Liver (tissue), 10 donors: ENCODE measurements at places on chromosomes 5 and 9.

DNA sequence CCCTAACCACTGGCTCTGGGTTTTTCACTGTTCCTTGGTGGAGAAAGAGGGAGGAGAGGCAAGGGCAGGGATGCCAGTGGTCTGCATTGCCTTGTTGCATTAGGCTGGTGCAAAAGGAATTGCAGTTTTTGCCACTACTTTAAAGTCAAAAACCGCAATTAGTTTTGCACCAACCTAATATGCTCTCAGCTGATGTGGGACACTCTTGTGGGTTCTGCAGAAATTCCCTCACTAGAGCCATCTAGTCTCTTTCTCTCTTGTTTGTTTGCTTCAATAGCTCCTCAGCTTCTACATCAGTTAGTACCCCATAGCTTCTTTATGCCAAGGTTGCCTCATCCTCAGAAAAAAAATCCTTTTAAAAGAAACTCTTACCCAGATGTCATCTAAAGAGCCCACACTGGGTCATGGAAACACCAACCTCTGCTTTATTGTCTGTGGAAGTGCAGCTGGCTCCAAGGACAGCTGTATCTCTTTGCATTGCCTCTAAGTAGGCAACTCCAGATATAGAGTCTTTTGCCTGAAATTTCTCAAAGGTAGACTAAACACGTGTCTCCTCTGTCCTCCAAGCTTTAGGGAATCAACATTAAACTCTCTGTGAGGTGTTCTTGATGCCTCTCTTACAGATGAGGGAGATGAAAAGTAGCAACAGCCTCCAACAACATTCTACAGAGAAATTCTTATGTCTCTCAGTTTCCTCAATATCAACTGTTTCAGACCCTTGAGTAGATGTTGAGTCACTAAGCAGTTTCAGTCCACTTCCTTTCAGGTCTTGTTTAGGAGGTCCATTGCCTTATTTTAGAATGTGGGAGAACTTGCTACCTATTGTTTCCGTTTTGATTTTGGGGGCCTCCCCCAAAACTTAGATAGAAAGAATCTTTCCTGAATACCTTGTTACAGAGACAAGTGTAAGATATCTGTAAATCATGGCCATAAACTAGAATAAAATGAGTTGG is 84.9 kb upstream of the MEF2C start:
- no peak for DNase-seq

GRCh38 chr5:112844489-112844888 is 16.6 kb upstream of the SRP19 start:
- no peak for DNase-seq

GRCh38 chr5:68644971-68645370 is 429.4 kb downstream of the PIK3R1 start:
- DNase-seq = no peak

DNA sequence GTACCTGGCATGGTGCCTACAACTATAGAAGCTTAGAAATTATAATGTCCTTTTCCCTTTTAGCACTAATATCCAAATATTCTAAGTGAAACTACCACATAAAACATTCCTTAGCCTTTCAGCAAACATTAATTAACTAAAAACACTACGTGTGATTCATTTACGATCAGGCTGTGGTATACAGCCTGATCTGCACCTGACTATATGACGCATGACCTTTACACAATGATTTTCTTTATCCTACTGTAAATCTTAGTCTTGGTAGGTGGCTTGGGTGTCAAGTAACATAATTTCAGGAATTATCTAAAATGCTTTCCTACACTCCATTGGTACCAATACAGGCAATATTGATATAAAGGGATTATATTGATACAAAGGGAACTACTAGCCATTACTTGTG is 686.7 kb downstream of the DTWD2 start:
- no peak for DNase-seq

DNA sequence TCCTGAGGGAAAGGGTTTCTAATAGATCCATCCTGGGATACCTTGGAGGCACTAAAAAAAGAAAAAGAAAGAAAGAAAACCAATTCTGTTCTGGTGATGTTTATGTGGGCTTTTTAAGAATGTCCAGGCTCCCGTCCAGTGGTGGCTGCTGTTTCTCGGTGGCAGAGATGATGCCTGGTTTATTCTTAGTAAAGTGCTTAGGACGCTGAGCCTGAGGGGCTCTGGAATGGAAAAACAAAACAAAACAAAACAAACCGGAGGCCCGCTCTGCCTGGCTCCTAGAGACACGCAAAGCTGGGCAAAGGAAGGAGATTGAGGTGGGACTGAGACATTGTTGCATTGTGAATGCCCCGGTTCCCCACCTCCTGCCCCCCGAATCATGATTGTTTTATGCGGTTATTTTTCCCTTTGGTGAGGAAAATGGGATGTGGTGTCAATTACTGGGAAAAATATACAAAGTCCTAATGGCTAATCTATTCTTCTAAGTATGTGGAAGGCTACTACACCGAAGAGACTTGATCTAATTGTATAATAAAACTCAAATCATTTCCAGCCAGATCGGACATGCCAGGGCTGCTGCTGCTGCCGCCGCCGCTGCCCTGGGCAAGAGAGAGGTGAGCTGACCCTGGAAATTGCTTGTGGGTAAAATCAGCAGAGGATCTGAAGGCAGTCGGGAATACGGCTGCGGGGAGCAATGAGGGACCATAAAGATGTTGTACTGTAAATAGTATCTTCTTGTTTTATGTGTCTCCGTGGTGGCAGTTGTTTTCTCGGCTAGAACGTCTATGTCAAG is 644.9 kb downstream of the CCDC171 start:
- DNase-seq = no peak

DNA sequence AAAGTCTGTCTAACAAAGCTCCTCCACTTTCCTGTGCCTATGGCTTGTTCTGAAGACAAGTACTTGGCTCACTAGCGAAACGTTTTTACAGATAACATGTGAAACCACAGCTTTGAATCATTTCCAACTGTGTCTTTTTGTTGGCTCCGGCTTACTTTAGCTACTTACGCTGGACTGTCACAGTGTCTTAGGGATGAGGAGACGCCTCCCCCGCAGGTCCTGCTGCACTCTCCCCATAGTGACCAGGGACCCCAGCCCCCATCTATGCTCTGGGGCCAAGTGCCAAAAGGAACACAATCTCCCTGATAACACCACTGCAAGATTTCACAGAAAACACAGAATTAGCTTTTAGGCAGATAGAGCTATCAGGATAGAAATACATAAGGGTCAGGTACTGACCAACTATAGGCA is 219.1 kb downstream of the ADAMTS6 start:
- DNase-seq = no peak

DNA sequence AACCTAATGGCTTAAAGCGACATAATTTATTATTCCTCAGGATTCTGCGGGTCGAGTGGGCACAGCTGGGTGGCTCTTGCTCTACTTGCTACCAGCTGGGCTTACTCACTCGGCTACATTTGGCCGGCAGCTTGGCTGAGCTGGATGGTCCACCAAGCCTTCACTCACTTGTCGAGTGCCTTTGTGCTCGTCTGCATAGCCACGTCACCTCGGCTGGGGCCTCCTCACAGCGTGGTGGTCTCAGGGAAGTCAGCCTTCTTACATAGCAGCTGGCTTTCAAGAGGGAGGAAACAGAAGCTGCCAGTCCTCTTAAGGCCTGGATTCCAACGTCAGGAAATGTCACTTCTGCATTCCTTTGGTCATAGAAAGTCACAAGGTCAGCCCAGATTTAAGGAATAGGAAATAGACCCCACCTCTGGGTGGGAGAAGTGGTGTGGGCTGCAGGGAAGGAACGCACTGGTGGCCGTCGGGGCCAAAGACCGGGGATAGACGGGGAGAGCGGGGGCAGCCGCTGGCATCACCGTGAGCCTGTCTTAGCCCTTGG is 75.1 kb upstream of the RUFY1 start:
- no peak for DNase-seq

GRCh38 chr9:5455181-5455580 is 4.8 kb downstream of the CD274 start:
- DNase-seq = no peak

- DNase-seq = no peak
These were observed 826 bp downstream of the GPRIN1 start for GRCh38 chr5:176608937-176609723.

DNA sequence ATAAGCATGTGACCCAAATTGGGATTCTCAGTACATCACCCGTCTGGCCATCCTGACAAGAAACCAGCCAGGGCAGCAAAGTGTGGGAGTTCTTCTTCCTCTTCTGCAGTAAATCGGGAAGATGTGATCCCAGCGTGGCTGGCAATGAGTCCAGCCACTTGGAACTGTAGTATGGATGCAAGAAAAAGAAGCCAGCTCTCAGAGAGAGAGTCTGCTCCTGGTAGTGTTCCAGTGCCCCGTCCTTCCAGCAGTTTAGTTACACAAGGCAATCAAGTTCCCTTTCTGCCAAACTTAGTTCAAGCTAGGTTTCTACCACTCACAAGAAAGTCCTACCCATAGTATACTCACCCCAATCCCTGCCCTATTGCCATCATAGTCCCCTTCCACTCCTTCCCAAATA is 65.6 kb downstream of the CDK5RAP2 start:
- no peak for DNase-seq

DNA sequence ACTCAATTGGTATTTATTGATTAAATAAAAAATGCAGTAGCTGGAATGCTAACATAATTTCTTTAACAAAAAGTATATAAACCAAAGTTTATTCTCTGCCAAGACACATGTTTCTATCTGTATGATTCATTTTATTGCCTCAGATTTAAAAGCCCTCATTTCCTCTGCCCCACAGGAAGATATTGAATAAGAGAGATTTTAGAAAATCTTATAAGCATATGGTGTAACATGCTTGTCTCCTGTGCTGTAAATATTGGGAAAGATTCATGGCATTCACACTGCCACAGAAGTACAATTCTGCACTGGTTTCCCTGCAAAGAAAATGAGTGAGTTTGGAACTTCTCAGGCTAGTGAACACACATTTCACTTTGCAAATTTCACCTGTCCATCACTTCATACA is 134.9 kb upstream of the FBXL7 start:
- no peak for DNase-seq

GRCh38 chr5:5711112-5711511 is 288.6 kb downstream of the ICE1 start:
- no peak for DNase-seq

GRCh38 chr5:43941806-43942205 is 338.8 kb downstream of the NNT start:
- DNase-seq = no peak

- DNase-seq = no peak
These were observed 5.0 kb downstream of the NUDT2 start for GRCh38 chr9:34334337-34334824.

DNA sequence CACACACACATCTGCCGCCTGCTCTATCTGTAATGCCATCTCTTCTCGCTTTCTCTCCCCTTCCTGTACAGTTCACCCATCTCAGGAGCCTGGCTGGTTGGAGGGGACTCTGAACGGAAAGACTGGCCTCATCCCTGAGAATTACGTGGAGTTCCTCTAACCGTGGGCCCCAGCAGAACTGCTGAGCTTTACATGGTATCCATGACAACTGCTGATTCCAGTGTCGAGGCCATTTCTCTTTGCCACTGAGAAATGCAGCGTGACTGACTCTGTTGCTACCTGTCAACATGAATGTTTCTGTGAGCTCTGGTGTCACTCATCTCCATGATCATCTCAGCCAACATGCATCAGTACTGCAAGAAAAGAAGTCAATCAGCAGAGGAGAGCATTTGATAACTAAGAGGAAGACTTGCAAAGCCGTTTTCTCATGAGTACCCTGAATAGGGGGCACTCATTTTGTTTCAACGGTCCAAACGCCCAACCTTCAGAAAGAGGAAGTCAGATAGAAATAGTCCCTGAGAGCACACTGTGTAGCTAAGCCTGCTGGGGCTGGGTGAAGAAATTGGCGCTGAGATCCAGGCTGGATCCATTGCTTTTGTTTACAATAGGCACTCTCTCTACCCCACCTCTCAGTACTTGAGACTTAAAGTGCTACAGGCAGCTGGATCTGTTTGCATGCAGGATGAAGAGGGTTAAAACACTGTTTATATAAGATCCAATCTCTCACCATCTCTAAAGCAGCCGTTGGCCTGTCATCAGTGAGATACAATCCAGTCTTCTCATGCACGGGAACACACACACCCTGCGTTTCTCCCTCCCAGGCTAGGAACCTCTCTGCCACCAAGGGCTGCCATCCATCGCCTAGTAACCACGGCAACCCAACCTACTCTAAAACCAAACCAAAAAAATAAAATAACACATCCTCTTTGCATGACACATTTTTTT is 180.9 kb downstream of the NR3C1 start:
- peak; percentile 36 for DNase-seq

DNA sequence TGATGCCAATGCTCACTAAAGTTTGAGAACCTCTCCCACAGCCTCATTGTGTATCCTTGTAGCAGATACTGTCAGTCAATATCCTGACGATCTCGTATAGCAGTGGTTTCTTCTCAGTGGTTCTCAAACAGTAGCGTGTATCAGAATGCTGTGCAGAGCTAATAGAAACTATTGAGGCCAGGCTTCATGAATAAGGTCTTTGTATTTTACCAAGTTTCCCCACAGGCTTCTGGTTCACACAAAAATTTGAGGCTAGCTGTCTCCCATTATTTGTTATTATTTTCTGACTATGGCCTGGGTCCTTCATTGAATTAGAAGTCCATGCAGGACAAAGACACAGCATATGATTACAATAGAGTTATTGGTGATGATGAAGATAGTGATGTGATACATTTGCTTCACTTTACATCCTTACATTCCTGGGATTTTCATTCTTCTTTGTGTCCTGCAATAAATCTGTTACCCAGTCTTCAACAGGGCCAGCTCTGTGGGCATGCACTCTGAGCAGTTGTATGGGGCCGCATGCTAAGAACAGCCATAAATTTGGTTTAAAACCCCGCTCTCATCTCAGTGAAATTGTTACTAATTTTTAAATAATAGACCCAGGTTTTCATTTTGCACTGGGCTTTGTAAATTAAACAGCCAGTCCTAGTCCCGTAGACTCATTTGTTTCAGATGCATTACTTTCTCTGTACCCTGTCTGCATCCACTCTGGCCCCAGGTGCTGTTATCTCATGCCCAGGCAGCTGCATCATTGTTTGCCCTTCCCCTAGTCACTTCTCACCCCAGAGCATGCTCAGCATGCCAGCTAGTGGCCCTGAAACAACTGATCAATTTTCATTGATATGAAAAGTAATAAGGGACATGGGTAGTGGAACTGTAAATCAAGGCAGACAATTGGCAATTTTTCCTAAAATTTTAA is 199.9 kb upstream of the PIK3R1 start:
- DNase-seq = no peak

DNA sequence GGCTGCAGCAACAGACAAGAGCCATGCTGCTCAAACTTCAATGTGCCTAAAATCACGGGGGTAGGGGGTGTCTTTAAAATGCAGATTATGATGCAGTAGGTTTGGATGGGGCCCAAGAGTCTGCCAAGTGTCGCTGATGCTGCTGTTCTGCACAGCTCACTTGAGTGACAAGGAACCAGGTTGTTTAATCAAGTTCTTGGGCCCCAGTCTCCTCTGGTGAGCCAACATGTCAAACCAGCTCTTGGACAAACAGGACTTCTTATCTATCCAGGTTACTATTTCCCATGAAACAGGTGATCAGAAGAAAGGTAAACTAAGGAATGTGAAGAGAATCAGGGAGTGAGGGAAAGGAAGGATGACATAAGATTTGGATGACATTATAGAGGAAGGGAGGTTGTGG is 78.0 kb downstream of the APBA1 start:
- no peak for DNase-seq

GRCh38 chr5:74174366-74174765 is 466.2 kb downstream of the ENC1 start:
- DNase-seq = no peak
